Stimulated activated CD8-positive, alpha-beta memory T cell treated with anti-CD3 and anti-CD28 coated beads, Interleukin-15, amount 100 ng/mL, for 24 hours (primary cell): ENCODE measurements at places on chromosomes 4 and X.

DNA sequence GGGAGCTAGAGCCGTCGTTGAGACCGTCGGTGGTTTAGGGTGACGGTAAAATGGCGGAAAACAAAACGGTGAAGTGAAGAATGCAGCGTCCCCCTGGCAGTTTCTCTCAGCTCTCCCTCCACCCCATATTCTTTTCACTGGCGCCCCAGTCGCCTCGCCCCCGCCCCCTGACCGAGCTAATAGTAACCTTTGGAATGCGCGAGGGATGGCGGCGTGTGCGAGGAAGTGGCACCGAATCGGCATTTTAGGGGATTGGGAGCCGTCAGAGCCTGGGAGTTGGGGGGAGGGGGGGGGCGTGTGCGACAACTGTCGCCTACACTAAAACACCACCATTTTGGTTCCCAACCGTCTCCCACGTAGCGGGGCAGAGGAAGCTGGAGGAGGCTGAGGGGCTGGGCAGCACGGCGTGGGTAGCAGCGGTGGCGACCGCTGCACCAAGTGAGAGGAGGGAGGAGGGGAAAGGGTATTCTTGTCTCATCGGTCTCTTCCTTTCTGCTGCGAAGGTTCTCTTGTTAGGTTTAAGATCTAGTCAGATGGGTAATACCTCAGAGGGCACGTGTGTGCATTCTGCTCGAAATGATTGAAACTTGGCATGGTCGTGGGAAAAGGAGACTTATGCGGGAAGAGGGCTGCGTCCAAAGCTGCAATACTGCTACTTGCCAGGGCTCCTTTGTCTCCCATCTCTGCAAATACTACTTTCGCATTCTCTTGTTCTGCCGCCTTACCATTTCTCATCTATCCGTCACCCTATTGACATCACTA is 840 bp downstream of the ZNF711 start:
- DNase-seq, result no peak

DNA sequence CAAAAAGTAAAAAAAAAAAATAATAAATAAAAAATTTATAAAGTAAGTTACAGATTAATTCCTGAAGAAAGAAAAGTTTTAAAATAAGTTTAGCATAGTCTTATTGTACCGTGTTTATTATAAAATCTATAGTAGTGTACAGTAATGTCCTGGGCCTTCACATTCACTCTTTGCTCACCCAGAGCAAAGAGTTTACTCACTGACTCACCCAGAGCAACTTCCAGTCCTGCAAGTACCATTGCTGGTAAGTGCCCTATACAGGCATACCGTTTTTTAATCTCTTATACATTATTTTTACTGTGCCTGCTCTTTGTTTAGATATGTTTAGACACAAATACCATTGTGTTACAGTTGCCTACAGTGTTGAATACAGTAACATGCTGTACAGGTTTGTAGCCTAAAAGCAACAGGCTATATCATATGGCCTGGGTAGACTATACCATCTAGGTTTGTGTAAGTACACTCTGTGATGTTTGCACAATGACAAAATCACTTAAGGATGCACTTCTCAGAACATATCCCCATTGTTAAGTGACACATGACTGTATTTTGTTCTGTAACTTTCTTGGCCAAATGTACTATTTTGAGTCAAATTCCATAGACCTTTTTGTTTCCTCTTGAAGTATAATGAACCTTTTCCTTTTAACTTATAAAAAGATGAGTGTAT is 199.0 kb upstream of the NUDT6 start:
- no peak for DNase-seq

- no peak for DNase-seq
These were observed 670.5 kb downstream of the GABRG1 start for GRCh38 chr4:45453258-45453853.

- no peak for DNase-seq
These were observed 19.7 kb upstream of the MSN start for GRCh38 chrX:65647801-65648200.

- DNase-seq, result no peak
These were observed 143.6 kb downstream of the TMEM164 start for GRCh38 chrX:110146521-110146920.

GRCh38 chr4:77990904-77991358 is 66.2 kb upstream of the FRAS1 start:
- DNase-seq, result no peak

DNA sequence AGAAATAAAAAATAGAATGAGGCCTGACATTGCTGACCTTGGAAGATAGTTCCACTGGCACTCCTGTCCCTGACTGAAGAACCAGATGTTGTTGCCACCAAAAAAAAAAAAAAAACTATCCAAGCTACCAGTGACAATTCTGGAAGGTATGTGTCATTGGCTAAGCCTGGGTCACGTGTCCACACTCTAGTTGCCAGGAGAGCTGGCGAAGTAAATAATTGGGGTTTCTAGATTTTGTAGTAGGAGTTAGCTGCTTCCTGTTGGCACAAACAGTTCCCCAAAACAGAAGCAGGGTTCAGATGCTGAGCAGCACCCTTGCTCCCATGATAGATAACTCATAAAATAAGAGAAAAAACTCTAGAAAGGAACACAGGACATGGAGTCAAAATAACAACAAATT is 20.5 kb downstream of the MND1 start:
- DNase-seq, result no peak

GRCh38 chr4:112593438-112594133 is 43.1 kb downstream of the ZGRF1 start:
- DNase-seq, result no peak

GRCh38 chrX:65696613-65697012 is 29.2 kb downstream of the MSN start:
- no peak for DNase-seq

DNA sequence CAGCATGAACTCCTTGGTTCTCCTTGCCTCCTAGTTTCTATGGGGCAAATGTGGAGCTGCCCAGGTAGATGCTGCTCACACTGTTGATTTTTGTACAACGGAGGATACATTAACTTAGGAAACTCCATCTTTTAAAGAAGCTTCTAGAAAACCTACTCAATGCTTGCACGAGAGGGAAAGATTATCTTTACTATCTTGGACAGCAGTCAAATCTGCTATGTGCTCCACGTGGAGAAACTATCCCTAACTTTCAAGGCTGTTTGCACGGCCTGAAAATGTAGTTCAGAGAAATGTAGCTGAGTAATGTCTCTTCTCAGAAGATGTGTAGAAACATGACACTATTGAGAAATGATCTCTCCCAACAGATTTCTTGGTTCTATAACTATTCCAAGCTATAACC is 1530.9 kb upstream of the PABPC4L start:
- no peak for DNase-seq

DNA sequence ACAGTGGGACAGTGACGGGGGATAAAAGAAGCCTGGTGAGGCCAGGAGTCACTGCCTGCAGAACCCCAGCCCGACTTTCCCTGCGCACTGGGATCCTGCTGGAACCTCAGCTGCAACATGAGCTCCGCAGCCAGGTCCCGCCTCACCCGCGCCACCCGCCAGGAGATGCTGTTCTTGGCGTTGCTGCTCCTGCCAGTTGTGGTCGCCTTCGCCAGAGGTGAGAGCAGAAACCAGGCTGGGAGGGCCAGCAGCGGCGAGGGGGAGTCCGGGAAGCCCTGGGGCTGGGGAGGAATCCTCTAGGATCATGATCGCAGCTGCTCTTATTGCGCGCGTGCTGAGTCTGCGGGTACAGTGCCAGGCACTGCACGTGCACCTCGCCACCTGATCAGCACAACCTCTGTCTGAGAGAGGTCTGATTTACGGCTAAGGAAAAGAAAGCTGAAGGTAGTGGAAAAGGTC is at the start of gene PF4V1:
Gene PF4V1 (plus strand): TSS at position 51 of the 459 bp plus-strand sequence. CDS start 67 bp downstream, at position 118.
- no peak for DNase-seq

DNA sequence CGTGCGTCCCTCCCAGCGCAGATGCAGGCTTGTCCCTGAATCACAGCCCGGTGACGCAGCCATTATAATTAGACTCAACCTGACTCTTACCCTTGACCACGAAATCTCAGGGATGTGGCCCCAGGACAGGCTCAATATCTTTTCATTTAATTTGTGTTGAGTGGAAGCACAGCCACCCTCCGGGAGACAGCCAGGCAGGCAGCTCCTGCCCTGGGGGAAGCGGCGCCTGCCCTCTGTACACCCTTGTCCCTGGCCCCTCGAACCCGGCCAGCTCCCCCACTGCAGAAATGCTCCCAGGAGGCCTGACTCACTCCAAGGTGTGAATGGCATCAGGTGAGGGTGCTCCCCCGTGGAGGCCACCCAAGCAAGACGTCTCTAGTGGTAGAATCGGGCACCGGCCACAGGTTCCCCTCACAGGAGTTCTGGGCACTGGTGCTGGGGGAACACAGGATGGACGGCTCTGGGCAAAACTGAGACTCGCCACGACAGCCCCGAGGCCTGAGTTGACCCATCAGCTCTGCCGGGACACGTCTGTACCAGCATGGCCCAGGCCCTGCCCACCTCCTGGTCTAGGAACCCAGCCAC is 2.7 kb downstream of the CPLX1 start:
- DNase-seq, result no peak

DNA sequence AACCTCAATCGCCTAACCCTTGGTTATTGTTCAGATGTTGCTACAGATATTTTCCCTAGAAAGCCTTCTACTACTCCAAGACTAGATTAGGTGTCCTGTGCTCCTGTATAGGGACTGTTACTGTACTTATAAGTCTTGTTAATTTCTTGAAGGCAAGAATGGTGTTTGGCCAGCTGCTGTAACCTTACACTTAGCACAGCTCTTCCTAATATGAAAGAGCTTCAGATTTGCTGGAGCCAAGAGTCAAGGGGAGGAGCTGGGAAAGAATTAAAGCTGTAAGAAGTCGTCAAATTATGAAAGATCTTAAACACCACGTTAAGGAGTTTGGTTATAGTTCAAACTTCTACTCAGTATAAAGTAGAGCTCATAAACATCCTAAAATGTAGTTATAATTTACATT is 245.9 kb upstream of the TLL1 start:
- no peak for DNase-seq

- DNase-seq, result no peak
These were observed 191.7 kb upstream of the GPC4 start for GRCh38 chrX:133606990-133607389.

GRCh38 chr4:165686756-165687155 is 186.3 kb upstream of the TLL1 start:
- no peak for DNase-seq

GRCh38 chrX:135489542-135489941 is 30.9 kb upstream of the INTS6L start:
- no peak for DNase-seq

GRCh38 chrX:39227371-39227770 is 426.1 kb downstream of the MID1IP1 start:
- no peak for DNase-seq

GRCh38 chr4:56040842-56041241 is 92.1 kb downstream of the CEP135 start:
- no peak for DNase-seq

DNA sequence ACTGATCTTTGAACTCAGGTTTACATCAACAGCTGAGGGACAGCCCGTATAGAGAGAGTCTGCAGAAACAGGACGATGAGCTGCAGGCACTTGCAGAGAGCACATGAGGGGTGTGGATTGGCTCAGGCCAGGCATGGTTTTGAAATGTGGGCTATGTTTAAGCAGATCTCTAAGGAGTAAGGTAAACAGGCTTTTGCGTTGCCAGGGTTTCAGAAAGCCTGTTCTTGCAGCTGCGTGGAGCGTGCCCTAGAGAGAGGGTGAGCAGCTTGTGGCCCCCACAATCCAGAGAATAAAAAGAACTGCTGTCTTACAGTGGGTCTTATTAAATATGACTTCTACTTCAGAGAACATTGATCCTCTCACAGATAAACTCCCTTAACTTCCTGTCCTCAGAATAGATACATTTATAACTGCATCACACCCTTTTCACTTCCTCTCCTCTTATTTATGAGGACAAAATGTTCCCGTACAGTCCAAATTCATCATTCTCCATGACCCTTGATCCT is 64.1 kb downstream of the TMA16 start:
- DNase-seq, result no peak

DNA sequence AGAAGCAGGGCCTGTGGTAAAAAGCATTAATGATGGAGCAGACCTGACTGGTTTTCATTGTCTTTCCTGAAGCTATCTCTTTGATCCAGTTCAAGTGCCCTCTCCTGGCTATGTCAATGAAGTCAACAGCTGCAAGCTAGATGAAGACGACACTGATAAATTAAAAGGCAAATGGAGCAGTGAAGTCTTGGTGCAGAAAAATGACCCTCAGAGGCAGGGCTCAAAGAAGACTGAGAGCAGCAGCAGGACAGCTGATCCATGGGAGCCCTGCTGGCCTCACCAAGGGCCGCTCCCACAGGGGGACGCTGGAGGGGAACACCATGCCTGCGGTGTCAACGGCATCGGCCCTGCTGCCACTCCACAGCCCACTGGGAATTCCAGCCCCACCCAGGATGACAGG is 96.2 kb downstream of the RELL1 start:
- no peak for DNase-seq

DNA sequence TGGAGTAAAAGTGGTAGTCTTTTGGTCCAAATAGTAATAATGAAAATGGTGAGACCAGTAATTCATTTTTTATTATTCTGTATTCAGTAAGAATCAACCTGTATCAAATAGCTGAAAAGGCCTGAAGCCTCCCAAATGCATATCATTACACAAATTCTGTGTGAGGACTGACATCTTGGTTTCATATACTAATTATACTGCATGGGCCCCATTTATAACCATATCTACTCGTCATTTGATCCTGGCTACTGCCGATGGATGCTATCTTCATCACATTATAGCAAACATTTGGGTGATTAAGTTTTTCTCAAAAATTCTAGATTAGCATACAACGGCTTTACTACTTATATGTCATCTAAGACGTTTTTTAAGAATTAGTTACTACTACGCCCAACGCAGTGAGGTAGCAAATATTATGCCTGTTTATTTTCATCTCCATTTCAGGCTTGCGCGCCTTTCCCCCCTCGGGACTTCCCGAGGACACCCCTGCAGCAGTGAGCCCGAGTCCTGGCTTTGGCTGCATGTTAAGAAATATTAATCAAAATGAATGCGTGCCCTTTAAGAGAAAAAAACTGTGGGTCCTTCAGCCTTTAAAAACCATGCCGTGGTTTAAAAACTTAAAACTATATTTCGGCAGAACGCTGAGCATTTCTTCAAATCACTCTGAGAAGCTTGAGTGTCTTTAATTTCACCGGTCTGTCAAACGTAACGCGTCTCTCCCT is 814 bp upstream of the MMAA start:
- DNase-seq, result no peak

- DNase-seq, result no peak
These were observed 95.9 kb upstream of the PTPN13 start for GRCh38 chr4:86497980-86498862.

DNA sequence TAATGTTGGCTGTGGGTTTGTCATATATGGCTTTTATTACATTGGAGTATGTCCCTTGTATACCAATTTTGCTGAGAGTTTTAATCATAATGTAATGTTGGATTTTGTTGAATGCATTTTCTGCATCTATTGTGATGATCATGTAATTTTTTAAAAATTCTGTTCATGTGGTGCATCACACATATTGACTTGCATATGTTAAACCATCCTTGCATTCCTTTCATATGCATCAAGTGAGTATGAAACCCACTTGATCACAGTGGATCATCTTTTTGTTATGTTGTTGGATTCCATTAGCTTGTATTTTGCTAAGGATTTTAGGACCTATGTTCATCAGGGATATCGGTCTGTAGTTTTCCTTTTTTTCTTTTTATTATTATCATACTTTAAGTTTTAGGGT is 12.1 kb downstream of the HEPH start:
- DNase-seq, result no peak

- no peak for DNase-seq
These were observed 19.1 kb downstream of the SMARCAD1 start for GRCh38 chr4:94226763-94227162.
